ENCODE measurements at places on chromosomes 5 and 9.

GRCh38 chr5:123144096-123144495, 55.1 kb downstream of the PRDM6 start:
- no peak for DNase-seq

DNA sequence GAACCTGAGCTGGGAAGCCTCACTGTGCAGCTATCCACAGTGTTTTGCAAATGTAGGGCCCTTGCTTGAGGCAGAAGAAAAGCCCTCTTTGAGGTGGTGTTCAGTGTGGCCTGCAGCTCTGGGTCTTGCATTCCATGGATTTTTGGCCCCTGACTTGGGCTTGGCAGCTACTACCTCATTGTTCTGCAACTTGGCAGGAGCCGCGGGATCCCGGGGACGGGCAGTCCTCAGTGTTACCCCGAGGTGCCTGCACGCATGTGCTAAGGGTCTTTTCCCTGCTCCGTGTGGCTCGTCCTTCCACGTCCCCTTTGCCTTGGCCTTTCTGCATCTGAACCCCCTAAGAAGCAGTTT, 39.8 kb downstream of the NEK6 start:
- DNase-seq: no peak

GRCh38 chr5:112711436-112711835, 26.2 kb upstream of the APC start:
- no peak for DNase-seq

DNA sequence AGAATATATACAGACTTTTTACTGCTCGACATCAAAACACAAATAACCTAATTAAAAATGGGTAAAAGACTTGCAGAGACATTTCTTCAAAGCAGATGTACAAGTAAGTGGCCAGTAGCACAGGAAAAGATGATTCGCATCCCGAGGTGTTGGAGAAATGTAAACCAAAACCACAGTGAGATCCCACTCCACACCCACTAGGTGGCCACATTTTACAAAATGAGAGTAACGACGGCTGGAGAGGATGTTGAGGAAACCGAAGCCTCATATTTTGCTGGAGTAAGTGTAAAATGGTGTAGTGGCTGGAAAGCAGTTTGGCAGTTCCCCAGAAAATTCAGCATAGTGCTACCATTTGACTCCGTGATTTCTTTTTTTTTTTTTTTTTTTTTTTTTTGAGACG, 21.3 kb upstream of the GBGT1 start:
- DNase-seq: peak; percentile 50

DNA sequence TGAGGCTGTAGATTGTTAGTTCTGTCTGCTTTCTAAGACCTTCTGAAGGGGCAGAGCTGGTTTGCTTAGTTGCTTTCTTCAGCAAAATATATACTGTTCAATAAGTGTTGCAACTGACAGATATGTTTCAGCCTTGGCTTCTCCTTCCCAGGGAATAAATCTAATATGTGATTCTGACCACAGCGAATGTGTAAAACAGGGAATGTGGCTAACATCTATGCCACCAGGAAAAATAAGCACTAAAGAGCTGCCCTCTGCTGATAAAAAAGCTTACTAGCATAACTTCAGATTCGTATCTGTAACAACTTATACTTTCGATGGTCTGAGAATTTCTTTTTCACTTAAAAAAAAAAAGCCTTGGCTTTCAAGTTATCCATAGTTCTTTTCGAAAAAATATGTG, 13.0 kb upstream of the OSMR start:
- DNase-seq: no peak

DNA sequence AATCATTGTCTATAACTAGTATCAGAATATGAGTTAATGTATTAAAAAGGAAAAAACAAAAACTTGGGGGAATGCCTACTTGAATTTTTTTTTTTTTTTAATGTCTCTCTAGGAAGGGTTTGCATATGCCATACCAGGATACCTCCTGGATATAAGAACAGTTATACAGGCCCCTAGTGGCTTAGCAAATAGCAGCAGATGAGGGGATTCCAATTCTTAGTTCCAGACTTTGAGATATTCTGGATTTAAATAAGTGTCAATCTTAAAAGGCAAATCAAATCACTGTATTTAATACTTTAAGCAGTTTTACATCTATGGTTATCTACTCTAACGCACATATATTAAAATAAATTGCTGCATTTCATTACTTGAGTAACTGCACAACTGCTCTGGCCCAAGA, 1055.5 kb upstream of the DMAC1 start:
- DNase-seq: no peak

GRCh38 chr5:6403416-6403815, 25.1 kb upstream of the MED10 start:
- DNase-seq: no peak

DNA sequence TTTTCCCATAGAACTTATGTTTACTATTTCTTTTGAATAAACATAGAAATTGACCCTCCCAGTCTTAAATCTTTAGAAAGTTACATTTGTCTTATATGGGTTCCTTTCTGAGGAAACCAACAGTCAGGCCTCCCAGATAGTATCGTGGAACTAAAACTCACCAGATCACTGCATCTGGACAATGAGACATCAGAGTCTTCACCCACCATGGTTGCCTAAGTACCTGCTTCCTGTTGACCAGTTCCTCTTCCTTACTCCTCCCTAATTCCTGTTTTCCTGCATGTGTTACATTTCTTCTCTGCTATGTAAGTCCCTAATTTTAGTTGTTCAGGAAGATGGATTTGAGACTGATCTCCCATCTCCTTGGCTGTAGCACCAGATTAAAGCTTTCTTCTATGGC, 462.2 kb downstream of the DIRAS2 start:
- DNase-seq: no peak

- DNase-seq: no peak
Measured at GRCh38 chr9:132181796-132182313, 20.0 kb downstream of the NTNG2 start.

DNA sequence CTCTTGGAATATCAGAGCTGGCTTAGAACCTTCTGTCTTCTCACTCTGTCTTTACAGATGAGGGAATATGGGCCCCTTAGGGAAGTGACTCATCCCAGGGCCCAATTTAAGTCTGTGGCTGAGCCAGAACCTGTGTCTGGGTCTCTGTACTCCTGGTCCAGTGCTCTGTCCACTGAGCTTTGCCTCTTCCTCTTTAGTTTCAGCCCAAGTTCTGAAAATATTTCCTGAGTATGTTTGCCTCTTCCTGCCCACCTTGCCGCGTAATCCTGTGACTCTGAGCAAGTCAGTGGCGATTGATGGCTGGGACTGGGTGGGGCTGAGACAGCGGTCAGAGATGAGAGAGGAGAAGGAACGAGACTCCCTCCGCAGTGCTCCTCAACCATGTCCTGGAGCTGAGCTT, 7.8 kb downstream of the IER5L start:
- no peak for DNase-seq

- DNase-seq: no peak
Measured at GRCh38 chr5:78791501-78792100, 143.0 kb upstream of the LHFPL2 start.

DNA sequence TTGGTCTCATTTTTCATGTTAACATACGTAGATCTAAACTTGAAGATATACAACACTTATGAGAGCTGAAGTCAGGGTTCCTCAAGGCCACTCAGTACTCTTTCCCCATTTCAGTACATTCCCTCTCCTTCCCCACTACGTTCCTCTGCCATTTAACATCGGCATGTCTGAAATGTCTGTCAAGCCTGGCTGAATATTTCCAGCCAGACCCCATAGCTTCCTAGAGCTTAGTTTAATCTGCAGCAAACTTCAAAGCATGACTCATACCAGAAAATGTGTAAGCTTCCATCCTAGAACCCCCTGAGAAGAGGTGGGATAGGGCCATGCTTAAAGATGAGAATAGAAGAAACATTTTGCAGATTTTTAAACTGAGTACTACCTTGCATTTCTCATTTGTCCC, 6.2 kb downstream of the GZMA start:
- no peak for DNase-seq

DNA sequence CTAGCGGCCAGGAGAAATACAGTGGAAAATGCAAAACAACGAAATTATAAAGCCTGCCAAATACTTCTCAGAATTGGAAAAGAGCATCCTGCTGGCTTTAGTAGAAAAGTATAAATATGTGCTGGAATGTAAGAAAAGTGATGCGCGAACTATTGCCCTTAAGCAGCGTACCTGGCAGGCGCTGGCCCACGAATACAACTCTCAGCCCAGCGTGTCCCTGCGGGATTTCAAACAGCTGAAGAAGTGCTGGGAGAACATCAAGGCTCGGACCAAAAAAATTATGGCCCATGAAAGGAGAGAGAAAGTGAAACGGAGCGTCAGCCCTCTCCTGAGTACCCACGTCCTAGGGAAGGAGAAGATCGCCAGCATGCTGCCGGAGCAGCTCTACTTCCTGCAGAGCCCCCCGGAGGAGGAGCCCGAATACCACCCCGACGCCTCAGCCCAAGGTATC, 15.0 kb downstream of the MSANTD3 start:
- DNase-seq: no peak

DNA sequence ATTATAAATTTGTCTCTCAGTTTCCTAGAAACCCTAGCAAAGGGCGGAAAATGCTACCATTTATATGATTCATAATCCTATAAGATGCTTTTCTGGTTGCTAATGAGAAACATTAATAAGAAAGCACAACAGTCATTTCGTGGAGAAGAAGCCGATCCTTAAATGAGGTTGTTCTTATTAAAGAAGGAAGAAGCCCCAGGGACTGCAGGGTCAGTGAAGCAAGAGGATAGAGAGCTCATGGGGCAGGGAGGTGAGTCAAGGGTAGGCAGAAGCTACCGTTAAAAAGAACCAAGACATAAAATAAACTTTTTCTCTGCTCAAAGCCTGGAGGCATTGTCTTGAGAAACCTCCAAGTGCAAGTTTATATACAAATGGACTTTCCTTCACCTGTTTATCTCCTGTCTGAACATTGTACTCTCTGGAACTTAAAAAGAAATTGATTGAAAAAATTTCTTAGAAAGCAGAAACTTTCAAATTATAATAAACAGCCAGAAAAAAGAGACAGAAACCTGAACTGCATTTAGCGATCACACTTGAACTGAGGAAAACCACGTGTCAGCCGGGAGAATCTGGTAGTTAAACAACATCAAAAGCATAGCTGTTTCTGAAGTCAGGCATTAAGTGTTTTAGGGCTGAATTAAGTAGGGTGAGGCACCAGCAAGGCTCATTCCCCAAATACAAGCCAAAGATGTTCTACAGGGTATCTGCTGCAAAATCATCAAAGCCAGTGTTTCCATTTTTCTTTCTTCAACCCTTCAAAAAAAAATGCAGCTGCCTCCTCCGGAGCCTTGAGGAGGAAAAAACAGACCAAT, 21.9 kb downstream of the HTR4 start:
- no peak for DNase-seq

DNA sequence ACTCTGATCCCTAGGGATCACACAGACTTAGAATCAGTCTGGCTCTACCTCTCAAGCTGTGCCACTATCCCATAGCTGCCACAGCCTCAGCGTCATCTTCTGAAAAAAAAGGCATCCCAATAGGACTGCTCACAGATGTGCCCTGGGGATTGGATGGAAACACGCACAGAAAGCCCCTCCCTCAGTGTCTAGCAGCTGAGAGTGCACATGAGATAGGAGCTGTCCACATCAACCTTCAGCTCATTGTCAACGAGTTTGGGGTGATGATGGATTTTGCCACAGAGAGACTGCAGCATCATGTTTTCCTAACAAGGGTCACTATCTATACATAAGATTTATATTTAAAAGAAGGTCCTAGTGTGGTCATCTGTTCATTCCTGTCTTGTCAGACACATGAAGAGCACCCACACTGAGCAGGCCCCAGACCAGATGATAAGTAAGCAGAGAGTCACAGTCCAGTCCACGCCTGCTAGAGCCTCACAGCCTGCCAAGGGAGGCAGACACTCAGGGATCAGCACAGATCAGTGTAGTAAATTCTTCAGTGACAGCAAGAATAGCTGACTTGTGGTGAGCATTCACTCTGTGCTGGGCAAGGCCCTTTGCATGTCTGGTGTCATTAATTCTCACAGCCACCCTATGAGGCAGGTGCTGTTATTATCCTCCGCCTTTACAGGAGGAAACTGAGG, 25.8 kb downstream of the AFAP1L1 start:
- DNase-seq: no peak

GRCh38 chr5:112549127-112549526, 130.1 kb upstream of the EPB41L4A start:
- DNase-seq: no peak

GRCh38 chr5:66273121-66273520, 129.0 kb downstream of the SREK1 start:
- DNase-seq: no peak

DNA sequence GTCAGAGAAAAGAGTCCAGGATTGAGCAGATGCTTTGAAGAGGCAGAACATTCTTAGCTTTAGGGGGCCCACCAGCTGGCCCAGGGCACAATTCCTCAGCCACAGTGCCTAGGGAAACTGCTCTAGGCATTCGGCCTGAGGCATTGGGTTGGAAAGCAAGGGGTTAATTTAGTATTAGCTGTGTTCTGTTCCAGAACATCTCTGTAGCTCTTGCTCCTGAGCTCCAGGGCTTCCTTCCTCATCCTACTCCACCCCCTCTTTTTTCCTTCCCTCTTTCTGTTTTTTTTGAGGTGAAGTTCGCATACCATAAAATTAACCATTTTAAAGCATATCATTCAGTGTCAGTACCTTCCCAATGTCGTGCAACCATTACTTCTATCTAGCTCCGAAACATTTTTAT, 74.5 kb upstream of the PANK3 start:
- DNase-seq: no peak

- DNase-seq: no peak
Measured at GRCh38 chr5:109826426-109826825, 136.7 kb downstream of the MAN2A1 start.

- no peak for DNase-seq
Measured at GRCh38 chr5:87751824-87752223, 339.1 kb upstream of the CCNH start.

GRCh38 chr9:2676466-2676865, 40.8 kb upstream of the KCNV2 start:
- no peak for DNase-seq

DNA sequence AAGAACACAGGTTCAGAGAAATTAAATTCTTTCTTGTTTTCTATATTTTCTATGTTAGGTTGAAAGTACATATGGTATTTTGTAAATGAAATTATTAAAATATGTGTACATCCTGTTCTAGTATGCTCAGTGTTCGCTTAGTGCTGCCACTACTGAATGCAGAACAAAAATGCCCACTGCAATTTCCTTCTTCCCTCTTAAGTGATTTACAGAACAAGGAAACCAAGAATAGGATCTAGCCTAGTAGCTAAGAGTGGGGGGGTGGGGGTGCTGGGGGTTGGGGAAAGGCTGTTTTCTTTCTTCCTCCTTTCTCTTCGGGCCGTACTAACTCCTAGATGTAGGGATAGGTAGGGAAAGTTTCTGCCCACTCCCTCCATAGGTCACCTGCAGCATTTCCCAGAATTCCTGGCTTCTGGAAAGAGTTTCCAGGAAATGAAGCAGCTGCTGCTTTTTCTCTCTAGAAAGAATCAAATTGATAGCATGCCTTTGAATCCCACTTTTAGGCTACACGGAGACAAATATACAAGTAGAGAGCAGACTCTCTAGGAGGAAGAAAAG, 15.7 kb downstream of the SPATA9 start:
- DNase-seq: no peak

DNA sequence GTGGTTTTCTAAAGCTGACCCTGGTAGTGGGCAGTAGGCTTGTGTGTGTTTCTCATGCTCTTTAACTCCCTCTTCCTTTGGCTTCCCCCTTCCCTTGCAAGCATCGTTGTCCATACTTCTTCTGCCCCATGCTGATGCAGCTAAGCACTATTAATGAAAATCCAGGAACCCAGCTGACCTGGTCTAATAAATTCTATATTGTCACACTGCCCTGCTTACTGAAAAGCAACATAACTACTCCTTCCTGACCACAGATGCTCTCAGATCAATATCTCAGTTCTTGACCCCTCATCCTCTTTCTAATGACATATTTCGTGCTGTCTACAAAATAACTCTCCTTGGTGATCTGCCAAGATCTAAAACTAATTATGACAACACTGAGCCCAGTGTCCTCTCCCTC, 405.5 kb downstream of the EFNA5 start:
- DNase-seq: no peak

All from stimulated activated CD4-positive, alpha-beta T cell treated with anti-CD3 and anti-CD28 coated beads, Interleukin-1b, Interleukin-23, amount 100 ng/mL, for 48 hours (primary cell).